CD4-positive, alpha-beta T cell treated with Interleukin-6 at 100 ng/mL for 8 hours (primary cell): ENCODE measurements at places on chromosomes 7 and 10.
A peak's percentile ranks its signal among the peaks of the same experiment; 100 is the strongest.

DNA sequence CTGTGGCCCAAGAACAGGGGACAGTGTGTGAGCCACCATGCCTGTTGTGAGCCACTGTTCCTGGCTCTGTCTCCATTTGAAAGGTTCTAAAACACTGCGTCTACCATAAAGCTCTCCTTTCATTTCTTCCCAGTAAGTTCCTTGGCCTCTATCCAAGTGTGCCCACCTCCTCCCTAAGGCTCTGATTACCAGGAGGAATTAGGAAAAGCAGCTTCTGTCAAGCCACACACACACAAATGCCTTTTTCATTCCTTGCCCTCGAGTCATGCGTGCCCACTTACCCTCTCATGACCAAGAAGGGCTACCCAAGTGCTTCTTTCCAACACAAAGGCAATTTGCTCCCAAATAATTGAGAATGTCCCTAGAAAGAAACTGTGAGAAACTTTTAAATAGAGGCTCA lies 70.8 kb upstream of the PARD3 start:
- DNase-seq: no peak

DNA sequence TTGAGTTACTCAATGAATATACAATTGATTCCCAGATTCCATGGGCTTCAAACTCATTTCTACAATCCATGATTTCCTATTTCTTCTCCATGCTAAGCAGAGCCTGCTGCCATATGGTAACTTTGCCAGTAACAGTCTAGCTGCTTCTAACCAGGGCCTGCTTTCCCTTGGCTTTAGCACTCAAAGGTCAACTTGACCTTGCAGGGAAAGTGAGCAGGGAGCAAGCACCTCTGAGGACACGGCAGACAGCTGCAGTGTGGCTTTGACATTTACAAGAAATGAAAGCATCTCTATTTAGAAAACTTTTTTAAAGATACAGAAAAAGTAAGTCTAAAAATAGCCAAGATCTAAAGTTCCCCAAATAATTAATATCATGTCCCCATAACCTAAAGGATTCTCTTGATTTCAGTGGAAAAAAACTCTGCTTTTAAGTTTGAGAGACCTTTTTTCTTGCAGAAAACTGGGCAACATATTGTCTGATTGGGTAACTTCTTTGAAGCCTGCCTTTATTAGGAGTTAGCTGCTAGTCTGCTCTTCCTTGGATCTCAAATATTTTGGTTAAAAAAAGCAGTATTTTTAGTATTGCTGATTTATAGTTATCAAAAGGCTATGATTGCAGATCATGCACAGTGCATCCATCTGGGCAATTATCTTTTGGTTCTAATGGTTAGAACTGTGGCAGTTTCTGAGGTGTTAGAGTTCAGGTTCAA lies 257.9 kb downstream of the AHR start:
- no peak for DNase-seq

- no peak for DNase-seq
Observed at GRCh38 chr10:21495002-21495751, 30.3 kb downstream of the SKIDA1 start.

DNA sequence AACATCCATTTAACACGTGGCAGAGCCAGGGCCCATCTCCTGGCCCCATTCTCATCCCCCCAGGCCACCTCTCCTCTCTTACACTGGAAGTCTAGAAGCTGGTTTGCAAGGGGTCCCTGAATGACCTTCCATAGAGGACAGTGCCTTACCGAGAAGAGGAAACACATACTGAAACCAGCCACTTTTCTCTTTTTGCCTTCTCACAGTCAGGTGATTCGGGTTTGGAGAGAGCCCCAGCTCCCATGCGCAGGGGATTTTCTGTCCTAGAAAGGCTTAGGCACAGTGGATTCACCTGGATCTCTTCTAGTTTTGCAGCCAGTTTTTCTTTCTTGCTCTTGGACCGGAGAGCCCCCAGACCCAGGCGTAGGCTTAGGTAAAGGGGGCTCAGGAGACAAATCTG lies 334.1 kb upstream of the C7orf33 start:
- no peak for DNase-seq

- no peak for DNase-seq
Observed at GRCh38 chr7:100752994-100753393, 19.6 kb downstream of the ZAN start.

GRCh38 chr10:132461683-132462231 lies 64.8 kb downstream of the PWWP2B start:
- DNase-seq: no peak

GRCh38 chr7:37663693-37664092 lies 19.9 kb upstream of the GPR141 start:
- DNase-seq: no peak

DNA sequence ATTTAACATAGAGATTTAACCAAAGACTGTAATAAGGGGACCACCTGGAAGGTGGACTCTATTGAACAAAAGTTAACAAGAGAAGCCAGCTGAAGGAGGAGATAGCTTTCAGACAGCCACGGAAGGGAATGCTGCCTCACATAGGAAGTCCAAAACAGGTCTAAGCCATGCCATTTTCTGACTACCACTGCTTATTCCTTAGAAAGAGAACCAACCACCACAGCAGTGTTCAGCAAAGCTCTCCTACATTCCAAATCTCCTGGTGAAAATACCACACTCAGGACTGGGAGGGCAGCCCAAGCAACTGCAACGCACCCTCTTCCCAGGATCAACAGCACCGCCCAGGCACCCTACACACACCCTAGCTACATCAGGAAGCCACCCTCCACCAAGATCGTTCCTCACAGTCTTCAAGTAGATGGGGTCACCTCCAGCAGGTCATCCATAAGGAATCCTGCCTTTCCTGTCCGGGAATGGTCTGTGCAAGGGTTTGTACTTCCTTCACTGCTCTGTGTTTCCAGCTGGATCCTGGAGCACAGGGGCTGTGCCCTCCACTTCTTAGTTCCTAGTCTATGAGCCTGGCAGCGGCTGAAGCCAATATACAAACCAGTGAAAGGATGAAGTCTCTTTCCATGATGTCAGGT lies 2.5 kb downstream of the KIAA1549 start:
- no peak for DNase-seq

DNA sequence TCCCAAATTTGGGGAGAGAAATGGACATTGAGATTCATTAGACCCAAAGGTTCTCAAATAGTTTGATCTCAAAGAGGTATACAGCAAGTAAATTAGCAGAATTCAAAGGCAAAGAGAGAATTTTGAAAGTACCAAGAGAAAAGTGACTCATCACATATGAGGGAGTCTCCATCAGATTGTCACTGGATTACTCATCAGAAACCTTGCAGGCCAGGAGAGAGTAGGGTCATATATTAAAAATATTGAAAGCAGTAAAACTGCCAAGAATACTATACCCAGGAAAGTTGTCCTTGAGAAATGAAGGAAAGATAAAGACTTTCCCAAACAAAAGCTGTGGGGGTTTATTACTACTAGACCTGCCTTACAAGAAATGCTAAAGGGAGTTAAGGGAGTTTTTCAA lies 140.6 kb downstream of the TMEM168 start:
- DNase-seq: no peak

DNA sequence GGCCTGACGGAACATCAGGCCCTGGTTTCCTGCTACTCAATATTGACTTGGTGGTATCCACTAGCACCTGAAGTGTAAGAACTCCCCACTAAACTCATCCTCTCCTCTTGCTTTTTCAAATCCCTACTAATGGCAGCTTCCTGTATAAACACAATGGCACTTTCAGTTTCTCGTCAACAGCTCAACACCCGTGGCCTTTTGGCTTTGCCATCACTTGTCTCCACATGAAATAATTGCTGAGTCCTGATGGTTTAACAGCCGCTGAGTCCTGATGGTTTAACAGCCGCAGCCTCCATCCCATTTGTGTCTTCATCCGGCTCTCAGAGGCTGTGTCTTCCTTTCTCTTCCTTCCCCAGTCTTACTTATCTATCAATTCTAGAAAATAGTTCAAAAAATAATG lies 261.4 kb upstream of the PITRM1 start:
- DNase-seq: no peak

GRCh38 chr7:40909346-40909980 lies 774.7 kb downstream of the SUGCT start:
- DNase-seq: no peak

DNA sequence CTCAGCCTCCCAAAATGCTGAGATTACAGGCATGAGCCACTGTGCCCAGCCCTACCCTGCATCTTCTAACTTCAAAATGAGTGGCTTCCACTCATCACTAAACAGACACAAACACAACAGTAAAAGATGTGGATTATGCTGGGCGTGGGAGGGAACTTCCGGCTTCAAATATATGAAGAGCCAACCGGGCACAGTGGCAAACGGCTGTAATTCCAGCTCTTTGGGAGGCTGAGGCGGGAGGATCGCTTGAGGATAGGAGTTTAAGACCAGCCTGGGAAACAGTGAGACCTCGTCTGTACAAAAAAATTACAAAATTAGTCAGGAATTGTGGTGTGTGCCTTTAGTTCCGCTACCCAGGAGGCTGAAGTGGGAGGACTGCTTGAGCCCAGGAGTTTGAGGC lies 92.2 kb upstream of the GNA12 start:
- no peak for DNase-seq

GRCh38 chr7:25626451-25627131 lies 398.3 kb upstream of the NPVF start:
- DNase-seq: no peak

DNA sequence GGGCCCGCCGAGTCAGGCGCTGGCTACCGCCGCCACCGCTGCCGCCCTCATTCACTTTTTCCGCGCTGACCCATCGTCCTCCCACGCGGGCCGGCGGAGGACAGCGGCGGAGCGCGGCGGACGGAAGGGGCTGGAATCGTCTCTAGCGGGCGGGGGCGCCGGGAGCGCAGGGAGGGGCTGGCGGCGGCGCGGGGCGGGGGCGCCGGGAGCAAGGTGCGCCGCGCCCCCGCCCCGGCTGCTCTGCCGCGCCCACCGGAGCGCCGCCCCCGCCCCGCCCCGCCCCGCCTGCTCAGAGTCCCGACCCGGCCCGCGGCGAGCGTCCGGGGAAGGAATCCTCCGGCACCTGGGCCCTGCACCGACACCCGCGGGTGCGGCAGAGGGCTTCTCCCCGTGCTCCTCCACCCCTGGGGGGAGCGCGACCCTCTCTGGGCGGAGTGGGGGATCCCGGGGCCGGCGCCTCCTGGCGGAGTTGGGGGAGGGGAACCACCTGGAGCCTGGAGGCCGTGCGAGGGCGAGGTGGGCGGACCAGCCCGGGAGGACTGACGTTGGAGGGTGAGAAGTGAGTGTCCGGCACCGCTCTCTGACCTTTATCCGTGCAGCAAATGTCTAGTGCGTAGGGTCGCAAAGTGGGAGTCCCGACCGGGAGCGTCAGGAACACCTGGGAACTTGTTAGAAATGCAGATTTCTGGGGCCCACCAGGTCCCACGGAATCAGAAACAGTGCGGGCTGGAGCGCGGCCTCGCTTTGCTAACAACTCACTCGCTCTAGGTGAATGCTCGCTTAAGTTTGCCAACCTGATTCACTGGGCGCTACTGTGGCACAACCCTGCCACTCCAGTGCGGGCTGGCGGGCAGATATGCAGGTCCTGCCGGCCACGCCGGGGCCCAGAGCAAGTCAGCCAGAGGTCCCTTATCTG lies at the start of gene COBL:
Gene COBL, minus strand, starts transcription at position 144 of the 916 bp plus-strand sequence. CDS start 176 bp downstream, outside the sequence.
- DNase-seq: no peak

- DNase-seq: no peak
Observed at GRCh38 chr7:23713285-23714149, 3.5 kb downstream of the STK31 start.

DNA sequence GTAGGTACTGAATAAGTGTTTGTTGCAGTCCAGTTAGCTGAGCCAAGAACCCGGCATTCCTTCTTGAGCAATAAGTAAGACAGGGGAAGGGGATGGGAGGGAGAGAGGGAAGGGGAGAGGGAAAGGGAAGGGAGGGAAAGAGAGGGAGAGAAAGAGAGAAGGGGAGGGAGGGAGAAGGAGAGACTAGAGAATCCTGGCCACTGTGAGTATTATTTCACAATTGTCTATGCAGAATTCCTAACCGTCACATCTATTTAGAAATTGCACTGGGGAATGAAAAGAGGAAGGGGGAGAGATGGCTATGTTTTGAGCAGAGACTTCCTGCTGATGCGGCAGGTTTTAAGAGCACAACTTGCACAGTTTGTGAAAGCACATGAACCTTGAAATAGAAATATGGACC lies 251.4 kb upstream of the ZMIZ1 start:
- no peak for DNase-seq

GRCh38 chr7:3154881-3155494 lies 111.3 kb upstream of the CARD11 start:
- peak; percentile 67 for DNase-seq

- DNase-seq: peak; percentile 25
Observed at GRCh38 chr10:33333260-33334101, 986 bp downstream of the NRP1 start.

- no peak for DNase-seq
Observed at GRCh38 chr10:132681858-132682755, 103.8 kb downstream of the NKX6-2 start.

- DNase-seq: no peak
Observed at GRCh38 chr7:108535257-108535656, 9.3 kb upstream of the PNPLA8 start.

GRCh38 chr10:97896756-97897358 lies 47.2 kb downstream of the GOLGA7B start:
- DNase-seq: no peak

GRCh38 chr7:155208681-155209477 lies 88.8 kb upstream of the INSIG1 start:
- DNase-seq: no peak

DNA sequence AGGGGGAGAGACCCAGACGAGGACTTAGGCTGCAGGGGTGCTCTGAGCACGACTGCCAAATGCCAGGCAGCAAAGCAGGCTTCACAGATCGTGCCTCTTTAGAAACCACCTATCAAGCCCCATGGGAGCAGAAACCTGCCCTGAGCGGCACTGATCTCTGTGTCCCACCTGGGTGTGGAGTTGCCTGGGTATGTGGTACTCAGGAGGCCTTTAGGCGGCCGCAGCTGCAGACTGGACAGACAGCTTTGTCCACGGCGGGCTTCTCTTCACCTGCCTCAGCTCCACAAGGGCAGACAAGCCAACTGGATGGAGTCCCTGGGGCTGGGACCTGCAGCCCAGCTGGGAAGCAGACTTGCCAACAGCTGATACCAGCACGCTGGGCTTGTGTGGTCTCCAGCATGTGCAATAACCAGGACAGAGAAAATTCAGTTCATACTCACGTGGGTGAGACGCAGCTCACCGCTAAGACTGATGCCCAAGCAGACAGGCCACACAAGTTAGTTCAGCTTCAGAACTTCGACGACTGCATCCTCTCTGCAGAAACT lies 163.2 kb downstream of the EBF3 start:
- DNase-seq: no peak

DNA sequence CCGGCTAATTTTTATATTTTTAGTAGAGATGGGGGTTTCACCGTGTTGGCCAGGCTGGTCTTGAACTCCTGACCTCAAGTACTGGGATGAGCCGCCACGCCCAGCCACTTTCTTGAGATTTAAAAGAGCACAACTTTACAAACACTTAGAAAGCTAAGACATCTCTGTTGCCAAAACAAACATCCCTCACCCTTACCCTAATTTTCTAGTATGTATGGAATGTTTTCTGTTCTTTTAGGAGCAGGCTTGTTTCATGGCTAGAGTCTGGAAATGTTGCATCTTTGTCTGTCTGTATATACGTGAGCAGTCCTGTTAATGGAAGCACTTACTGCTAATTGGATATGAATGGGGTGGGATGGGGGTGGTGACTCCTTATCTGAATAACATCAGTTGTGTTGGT lies 2.9 kb downstream of the OLAH start:
- no peak for DNase-seq
